ENCODE measurements at places on chromosomes 6 and 20.

DNA sequence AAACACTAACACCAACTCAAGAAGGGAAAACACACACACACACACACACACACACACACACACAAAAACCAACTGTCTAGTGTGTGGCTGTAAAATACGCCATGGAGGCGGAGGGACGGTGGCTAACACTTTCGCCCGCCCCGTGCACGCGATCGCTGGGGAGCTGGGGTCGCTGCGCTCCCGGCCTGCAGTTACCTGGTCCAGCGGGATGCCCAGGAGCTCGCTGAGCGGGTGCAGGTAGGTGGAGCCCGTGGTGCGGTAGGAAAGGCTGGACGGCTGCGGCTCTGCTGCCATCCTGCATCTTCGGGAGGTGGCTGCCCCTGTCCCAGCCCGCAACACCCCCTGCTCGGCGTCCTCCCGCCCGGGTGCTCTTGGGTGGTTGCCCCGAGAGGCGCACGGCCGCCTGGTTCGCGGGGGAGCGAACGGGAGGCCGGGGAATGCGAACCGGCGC, 303 bp downstream of the MBOAT1 start:
- peak; percentile 48 for DNase-seq

DNA sequence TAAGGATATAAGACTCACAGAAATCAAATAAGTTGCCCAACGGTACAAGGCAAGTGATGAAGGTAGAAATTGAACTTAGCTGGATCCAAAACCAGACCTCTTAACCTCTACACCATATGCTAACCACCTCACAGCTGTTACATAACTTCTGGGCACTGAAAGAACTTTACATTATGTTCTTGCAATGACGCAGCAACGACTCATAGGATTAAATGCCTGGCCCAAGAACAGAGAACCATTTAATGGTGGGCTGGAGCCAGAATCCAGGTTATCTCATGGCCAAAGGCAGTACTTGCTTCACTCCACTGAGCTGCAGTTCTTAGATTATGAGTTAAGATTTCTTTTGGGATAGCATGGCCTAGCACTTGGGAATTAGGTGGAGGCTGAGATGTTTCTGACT, 4.4 kb downstream of the TRMT6 start:
- no peak for DNase-seq

DNA sequence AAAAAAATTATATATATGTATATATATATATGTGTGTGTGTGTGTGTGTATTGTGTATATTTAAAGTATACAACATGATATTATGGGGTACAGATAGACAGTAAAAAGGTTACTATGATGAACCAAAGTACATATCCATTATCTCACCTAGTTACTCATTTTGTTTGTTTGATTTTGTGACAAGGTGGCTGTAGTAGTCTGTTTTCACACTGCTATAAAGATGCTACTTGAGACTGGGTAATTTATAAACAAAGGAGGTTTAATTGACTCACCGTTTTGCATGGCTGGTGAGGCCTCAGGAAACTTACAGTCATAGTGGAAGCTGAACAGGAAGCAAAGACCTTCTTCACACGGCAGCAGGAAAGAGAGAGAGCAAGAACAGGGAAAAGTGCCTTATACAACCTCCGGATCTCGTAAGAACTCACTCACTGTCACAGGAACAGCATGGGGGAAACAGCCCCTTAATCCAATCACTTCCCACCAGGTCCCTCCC, 30.2 kb upstream of the DACT2 start:
- no peak for DNase-seq

DNA sequence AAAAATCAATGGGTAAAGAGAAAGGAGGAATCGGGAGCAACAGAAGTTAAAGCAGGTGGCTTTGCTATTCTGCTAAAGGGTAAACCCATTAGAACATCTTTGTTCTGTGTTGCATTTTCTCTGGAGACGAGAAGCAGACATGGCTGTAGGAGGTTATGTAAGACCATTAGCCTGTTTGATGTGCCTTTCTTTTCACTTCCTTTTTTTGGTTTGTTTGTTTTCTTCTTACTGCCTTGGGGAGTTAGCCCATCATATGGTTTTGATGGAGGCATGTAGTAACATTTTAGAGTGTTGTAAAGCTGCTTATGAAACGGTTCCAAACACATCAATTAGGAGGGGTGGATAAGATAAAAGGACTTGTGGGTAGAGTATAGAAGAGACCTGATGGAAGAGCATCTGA, 131.0 kb downstream of the DOK5 start:
- DNase-seq: no peak

- no peak for DNase-seq
These were observed 113.7 kb downstream of the UNC5CL start for GRCh38 chr6:40925341-40925740.

- DNase-seq: no peak
These were observed 7.9 kb downstream of the LBP start for GRCh38 chr20:38354227-38354626.

DNA sequence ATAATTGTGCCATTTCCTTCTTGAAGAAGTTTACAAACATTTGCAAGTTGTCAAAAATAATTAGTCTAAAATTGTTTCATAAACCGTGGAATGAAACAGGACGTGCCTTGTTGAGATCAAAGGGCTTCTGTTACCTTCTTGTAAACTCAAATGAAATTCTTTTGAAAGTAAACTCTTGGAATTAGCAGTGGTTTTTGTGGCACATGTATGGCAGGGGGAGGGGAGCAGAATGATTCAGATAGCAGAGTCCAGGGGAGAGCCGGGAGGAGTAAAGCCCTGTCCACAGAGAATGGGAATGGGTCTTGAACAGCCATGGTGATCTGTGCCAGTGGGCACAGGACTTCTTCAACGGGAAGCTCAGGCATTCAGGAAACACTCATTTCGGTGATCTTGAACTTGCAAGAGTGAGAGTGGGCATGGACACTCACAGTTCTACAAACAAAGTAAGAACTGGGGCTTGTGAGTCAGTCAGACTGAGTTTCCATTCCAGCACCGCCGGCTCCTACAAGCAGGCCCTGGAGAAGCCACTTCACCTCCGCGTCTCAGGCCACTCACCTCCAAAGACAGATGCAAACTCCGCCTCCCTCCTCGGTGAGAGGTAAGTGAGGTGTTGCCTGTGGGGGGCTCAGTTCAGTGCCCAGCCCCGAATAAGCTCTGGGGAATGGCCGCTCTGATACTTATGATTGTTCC, 143.1 kb downstream of the CDH26 start:
- DNase-seq: no peak

- DNase-seq: no peak
These were observed 13.7 kb downstream of the SRSF3 start for GRCh38 chr6:36607683-36608386.

DNA sequence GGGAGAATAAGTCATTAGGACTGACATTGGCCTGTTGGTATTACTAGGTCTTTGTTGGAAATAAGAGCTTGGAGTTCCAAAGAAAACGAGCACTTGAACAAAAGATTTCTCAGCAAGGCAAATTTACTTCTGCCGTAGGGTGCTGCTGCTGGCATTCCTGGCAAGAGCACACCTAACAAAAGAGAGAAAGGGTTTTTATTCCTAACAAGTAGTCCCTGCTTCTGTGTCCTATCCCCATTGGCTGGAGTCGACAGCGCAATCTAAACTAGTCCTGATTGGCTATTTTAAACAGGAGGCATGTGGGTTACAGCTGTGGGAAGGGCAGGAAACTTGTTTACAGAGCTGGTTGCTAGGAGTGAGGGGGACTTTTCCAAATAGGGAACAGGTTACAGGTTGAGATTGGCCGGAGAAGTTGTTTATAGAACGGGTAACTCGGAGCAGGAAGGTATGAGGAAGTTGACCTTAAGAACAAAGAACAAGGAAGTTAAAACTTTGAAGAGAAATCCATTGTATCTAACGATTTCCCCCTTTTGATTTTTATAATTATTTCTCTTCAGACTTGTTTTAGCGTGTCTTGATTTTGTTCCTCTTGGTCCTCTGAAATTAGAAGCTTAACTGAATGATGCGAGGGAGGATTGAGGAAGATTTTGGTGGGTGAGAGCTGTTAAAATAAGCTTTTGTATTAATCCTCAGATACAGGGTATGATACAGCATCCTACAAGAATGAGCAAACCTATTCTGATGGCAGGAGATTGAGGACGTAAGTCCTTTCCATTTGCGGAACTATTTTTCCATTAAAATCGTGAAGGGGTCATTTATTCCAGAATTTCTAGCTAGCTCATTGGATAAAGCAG, 3.4 kb upstream of the ZNFX1 start:
- DNase-seq: peak; percentile 28

DNA sequence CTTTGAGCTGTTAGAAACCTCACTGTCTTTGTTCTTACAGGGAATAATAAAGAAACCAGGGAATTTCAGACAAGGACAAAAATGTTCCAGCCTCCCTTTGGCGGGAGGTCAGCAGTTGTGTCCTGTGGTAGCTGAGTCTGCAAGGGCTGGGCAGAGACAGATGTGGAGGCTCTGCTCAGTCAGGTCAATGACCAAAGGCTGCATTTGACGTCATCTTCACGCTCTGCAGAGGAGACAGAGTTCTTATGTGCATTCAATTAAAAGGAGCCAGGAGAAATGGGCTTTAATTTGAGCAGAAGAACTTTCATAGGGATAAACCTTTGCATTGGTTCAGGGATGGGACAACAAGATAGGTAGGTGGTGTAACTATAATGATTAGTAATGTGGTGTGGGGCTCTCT, 45.1 kb upstream of the FOXA2 start:
- DNase-seq: no peak

DNA sequence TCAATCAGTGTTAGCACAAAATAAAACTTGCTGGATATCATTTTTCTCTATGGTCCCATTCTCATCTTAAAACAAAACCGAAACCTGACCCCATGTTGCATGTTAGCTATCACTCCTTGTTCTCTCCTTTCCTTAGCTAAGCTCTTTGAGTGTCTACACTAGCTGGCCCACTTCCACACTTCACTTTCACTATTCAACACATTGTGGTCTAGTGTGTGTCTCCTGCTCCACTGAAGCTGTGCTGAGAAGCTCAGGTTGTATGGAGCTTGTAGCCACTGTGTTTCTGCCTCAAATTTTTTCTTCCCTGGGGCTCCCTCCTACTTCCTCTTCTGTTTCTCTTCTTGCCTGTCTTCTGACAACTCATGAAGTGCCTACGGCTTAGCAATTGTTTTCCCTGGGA, 223.0 kb downstream of the NKAIN2 start:
- DNase-seq: no peak

DNA sequence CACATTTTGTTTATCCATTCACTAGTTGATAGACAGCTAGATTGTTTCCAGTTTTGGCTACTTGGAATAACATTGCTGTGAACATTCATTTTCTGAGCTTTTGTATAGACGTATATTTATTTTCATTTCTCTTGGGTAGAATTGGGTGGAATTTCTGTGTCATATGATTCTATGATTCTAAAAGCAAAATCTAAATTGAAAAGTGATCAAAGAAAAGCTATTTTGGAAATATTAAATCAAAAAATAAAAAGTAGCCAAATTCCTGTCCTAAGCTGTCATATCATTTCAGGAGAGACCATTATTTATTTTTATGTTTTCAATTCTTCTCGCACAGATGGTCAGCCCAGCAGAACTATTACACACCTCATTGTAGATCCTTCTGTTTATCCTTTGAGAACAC, 229.2 kb downstream of the COL12A1 start:
- DNase-seq: no peak

DNA sequence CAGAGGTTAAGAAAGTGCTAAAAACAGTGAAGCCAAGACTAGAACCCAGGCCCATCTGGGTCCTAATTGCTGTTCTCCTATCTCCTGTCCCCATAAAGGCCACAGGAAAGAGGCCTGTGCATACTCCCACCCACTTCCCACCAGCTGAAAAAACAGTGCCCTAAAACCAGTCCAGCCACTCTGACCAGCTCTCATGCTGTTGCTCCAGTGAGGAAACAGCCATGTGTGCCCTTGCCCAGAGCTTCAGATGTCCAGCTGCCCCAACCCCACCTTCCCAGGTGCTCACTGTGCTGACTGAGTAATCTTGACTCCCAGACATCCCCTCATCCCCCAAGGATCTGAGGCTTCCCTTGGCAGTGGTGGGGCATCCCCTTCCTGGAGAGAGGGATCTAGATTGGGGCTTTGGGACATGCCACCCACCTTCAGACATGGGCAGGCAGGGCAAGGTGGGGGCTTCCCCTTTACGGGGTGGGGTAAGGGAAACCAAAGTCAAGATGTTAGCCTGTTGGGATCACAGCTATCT, 28.7 kb downstream of the KCNK5 start:
- DNase-seq: no peak

GRCh38 chr20:50297498-50298376, 107.1 kb downstream of the CEBPB start:
- DNase-seq: no peak

GRCh38 chr20:24829649-24830370, 119.3 kb upstream of the CST7 start:
- DNase-seq: no peak

DNA sequence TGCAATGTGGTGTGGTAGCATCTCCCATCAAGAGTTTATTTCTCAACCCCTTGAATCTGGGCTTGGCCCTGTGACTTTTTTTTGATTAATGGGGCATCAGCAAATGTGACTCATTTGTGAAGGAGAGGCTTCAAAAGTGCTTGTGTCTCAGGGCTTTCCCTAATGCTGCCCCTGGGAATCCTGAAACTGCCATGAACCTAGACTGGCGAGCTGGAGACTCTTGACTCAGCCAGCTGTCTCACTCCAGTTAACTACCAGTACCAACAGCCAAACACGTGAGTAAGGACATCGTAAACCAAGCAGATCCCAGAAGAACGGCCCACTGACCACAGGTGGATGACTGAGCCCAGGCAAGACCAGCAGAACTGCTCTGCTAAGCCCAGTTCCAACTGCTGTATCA, 72.8 kb upstream of the ADTRP start:
- DNase-seq: no peak

DNA sequence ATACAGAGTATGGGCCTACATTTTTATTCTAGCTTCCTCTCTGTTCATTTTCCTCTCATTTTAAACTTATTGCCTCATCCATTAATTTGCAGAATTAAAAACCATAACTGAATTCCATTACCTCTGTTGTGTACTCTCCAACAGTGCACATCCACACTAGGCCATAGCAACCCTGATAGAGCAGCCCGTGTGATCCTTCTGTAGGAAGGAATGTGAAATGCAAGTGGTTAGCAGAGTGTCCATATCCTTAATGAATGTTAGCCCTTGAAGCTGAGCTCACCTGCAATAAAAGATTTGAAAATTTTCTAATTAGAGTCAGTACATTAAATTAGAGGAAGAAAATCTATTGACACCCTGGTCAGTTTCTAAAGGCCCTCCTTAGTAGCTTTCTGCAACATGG, 6.5 kb upstream of the GRIK2 start:
- peak; percentile 46 for DNase-seq

GRCh38 chr6:169849396-169849795, 98.0 kb downstream of the ERMARD start:
- DNase-seq: no peak

DNA sequence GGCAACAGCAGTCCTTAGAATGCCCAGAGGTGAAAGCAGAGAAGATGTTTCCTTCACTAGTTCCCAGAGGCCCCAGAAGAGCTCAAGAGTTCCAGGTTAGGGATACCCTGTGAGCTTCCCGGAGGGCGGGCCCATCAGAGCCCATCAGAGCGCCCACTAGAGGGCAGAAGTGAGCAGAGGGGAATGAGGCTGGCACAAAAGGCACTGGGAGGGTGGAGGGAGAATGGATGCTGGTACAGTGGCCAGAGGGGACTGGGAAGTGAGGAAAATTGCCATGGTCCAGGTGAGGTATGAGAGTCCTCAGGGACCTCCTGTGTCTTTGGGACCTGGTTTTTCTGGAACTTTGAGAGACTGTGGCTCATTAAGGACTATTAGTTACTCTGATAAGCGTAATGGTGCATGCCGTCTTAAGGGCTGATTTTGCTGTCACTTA, 57.3 kb downstream of the LINC00237 start:
- peak; percentile 88 for DNase-seq

All from iPS-NIHi11 (cell line).